Activated T-cell treated with anti-CD3 and anti-CD28 coated beads, Interleukin-2, amount 50 U/mL, for 24 hours (primary cell): ENCODE measurements at places on chromosomes 13 and 19.

DNA sequence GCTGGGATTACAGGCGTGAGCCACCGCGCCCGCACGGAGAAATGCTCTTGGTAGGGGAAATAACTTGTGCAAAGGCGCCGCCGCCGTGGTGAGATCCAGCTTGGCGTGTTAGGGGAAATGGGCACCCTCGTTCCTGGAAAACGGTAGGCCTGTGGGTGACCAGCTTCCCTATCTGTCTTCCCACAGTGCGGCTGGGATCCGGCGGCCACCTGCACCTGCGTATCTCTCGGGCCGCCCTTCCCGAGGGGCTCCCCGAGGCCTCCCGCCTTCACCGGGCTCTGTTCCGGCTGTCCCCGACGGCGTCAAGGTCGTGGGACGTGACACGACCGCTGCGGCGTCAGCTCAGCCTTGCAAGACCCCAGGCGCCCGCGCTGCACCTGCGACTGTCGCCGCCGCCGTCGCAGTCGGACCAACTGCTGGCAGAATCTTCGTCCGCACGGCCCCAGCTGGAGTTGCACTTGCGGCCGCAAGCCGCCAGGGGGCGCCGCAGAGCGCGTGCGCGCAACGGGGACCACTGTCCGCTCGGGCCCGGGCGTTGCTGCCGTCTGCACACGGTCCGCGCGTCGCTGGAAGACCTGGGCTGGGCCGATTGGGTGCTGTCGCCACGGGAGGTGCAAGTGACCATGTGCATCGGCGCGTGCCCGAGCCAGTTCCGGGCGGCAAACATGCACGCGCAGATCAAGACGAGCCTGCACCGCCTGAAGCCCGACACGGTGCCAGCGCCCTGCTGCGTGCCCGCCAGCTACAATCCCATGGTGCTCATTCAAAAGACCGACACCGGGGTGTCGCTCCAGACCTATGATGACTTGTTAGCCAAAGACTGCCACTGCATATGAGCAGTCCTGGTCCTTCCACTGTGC, 2.4 kb downstream of the GDF15 start:
- peak; percentile 91 for DNase-seq

DNA sequence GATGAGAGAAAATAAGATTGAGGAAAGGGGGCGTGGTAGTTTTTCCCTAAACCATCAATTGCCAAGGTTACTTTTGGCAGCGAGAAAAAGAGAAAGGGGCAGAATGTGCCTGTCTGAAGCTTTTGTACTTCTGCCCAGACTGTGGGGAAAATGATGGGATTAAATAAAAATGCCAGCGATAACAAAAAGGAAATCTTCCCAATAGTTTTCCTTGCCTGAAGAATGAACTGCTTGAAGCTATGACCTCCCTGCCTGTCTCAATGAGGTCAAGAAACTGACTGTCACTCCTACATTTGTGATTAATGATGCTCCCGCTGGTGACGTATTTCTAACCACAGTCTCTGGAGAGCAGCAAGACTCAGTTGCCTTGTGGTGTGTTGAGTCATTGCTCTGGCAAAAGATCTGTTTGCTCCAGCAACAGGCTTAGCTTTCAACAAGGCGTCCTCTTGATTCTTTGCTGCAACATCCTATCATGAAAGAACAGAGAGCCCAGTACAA, 1051.5 kb downstream of the DIAPH3 start:
- DNase-seq = no peak

- DNase-seq = no peak
Measured at GRCh38 chr19:48836089-48837017, at the start of gene HSD17B14. HSD17B14 (minus strand) TSS chr19:48836491; CDS start chr19:48836411, 80 bp downstream.

- no peak for DNase-seq
Measured at GRCh38 chr19:48064509-48064908, 20.6 kb upstream of the CABP5 start.

- no peak for DNase-seq
Measured at GRCh38 chr13:97834250-97834649, 119.2 kb upstream of the IPO5 start.

GRCh38 chr13:80341756-80342370, 937 bp upstream of the SPRY2 start:
- no peak for DNase-seq

- no peak for DNase-seq
Measured at GRCh38 chr19:7916955-7917266, 2.3 kb downstream of the TGFBR3L start.

- DNase-seq = peak; percentile 63
Measured at GRCh38 chr19:54138489-54139256, 1.1 kb downstream of the CNOT3 start.
